Psoas muscle (tissue), 8 donors: ENCODE measurements at places on chromosomes 2 and 18. TPM values are rescaled to one million over a fixed set of nuclear protein-coding genes. Genes with fewer than 3 reads are reported as not detected.
A peak's percentile ranks its signal among the peaks of the same experiment; 100 is the strongest.

DNA sequence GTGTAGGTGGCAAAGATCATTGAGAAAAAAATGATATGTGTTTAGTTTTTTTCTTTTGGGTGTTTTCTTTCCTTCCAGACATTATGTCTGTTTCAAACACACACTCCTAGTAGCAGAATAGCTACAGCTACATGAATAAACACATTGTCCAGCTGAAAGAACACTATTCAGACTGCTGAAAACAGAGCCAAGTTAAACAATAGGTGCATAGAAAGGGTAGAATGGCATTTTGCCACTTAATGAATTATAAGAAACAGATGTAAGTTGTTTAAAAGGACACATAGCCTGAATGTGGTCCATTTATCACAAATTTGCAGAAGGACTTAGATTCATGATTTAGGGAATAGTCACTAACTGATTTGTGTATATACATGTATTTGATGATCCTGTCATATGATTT lies 20.1 kb downstream of the CTLA4 start:
- DNase-seq: no peak

GRCh38 chr18:56627991-56628390 lies 10.4 kb downstream of the TXNL1 start:
- no peak for DNase-seq

- DNase-seq: no peak
These were observed 136.2 kb downstream of the SLC8A1 start for GRCh38 chr2:40315683-40316082.

GRCh38 chr2:171409436-171409971 lies 24.3 kb downstream of the METTL8 start:
- DNase-seq: no peak

BMP10 gene
- 0.27 TPM for total RNA-seq

- DNase-seq: no peak
These were observed 1620.0 kb downstream of the SUCLG1 start for GRCh38 chr2:82839036-82839435.

REG3G gene
- total RNA-seq: not detected

DNA sequence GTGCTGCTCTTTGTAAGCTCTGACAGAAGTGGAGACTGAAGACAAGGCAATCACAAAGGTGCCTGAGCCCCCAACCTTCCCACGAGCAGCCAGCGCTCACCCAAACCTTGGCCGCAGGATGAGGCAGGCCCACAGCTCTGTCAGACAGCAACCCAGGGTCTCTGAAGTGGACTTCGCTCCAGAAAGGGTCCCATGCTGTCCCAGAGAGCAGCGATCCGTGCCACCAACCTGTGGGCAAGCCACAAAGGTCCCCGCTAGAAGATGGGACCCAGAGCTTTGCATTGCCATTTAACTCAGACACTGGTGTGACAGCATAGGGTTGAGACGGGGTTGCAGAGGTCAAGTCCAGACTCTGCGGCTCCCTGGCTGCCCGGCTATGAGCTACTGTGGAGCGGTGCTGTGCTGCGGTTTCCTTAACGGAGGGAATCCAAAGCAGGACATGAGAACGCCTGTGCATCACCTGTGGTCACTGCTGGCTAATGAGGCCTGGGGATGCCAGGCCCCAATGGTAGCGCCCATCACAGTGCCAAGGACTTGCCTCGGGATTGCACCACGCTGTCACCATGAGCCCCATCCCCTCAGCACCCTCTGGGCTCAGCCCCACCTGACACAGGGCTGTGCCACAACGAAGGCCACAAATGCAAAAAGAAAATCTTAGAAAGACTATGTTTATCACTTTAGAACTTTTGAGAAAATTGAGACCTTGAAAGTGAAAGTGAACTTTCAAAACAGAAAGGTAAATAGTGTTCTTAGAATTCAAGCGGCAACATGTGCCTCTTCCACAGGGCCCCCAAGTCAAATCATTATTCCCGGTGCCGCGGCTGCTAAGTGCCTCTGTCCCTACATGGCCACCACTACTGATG lies 103.4 kb downstream of the HDAC4 start:
- DNase-seq: peak; percentile 43

DNA sequence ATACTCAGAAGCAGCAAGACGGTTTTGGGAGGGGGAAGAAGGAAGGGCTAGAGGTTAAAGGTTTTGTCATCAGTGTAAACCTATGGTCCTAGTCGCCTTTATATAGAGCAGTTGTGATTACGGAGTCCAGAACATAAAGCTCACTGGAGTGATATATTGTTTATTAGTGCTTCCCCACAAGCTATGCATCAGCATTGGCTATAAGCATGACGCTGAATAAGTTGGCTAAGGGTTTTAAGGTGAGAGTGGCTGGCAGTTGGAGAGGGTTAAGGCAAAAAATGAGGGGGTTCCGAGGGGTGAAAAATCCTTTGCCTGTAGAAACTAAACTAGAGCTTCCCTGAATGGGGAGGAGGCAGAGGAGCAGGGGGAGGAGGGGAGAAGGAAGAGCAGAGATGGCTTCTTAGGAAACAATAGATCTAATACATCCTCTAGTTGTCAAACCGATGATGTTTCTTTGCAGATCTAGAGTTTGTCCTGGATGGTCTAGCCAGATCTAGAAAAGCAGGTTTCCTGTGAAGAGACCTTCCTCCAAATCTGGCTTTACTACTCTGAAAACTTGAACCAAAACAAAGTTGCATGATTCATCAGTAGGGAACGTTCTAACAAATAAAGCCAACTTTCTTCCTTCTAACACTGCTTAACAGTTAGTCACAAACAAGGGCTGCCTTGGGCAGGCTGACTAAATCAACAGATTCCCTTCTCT lies 2.5 kb downstream of the KLF7 start:
- peak; percentile 29 for DNase-seq

- DNase-seq: no peak
These were observed 156.1 kb downstream of the AGPS start for GRCh38 chr2:177548636-177549035.

- no peak for DNase-seq
These were observed 11.0 kb downstream of the UBE2E3 start for GRCh38 chr2:180991361-180991760.

SERPINB13 gene
- not detected for total RNA-seq

- DNase-seq: no peak
These were observed 102.2 kb upstream of the KCTD1 start for GRCh38 chr18:26650310-26651268.

DNA sequence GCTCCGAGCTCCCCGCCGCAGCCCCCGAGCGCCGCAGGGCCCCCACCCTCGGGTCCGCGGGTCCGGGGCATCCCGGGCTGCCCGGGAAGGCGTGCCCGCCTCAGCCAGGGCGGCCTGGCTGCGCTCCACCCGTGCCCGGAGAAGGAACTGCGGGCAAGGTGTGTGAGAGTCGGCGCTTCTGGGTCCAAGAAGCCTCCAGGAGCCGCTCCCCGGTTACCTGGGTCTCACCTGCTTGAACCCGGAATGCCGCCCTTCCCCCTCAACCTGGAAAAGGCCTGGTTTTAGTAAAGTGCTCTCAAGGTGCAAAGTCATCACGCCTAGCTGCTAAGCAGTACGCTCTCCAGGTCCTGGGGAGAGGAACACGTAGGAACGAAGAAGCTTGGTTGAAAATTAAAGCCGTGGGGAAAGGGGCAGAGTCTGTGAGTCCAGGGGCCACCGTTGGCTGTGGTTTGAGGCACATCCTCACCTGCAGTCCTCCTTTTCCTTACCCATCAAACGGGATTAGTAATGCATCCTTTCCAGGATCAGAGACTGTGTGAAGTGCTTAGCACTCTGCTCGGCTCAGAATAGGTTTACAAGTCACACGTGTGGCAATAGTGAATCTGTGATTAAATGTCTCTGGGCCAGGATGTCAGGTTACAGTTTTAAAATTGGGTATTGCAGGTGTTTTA lies 1.2 kb downstream of the ASAP2 start:
- DNase-seq: peak; percentile 16

GRCh38 chr2:143600116-143600515 lies 470.9 kb downstream of the ARHGAP15 start:
- no peak for DNase-seq

DNA sequence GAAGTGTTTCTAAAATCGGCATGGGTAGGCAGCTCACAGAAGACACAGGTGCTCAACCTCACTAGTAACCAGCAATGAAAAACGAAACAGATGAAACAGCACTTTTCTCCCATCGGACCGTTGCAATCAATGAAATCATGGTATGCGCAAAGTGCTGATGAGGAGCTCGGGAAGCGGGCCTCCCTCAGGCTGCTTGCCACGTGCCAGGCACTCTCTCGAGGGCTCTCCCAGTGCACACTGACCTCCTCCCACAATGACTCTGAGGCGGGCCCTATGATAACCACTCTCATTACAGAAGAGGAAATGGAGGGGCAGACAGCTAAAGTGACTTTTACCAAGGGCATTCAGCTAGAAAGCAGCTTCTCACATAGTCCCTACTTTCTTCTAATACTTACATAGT lies 3.8 kb upstream of the ANKRD23 start:
- DNase-seq: no peak

DNA sequence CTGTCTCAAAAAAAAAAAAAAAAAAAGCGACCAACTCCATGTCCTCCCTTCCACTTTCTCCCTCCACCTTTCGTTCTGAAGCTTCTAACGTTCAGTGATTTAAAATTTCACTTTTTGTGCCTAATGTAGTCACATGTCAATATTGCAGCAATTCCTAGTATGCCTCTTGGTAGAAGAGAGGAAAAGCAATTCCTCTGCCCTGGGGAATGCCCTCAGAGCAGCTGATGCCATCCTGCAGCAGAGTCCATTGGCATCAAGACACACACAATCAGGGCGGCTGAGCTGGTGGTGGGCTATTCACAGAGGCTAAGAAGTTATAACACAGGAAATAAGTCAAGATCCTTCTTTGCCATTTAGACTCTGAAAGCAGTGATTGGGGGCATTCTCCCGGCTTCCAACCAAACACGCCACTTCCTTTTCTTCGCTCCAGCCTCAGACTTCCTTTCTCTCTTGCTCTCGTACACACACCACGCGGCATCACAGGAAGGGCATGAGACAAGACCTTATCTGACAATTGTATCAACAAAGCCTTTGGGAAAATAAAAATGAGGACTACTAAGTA lies 71.9 kb downstream of the MOGAT1 start:
- no peak for DNase-seq

KCNG2 gene
- 0.20 TPM for total RNA-seq

DNA sequence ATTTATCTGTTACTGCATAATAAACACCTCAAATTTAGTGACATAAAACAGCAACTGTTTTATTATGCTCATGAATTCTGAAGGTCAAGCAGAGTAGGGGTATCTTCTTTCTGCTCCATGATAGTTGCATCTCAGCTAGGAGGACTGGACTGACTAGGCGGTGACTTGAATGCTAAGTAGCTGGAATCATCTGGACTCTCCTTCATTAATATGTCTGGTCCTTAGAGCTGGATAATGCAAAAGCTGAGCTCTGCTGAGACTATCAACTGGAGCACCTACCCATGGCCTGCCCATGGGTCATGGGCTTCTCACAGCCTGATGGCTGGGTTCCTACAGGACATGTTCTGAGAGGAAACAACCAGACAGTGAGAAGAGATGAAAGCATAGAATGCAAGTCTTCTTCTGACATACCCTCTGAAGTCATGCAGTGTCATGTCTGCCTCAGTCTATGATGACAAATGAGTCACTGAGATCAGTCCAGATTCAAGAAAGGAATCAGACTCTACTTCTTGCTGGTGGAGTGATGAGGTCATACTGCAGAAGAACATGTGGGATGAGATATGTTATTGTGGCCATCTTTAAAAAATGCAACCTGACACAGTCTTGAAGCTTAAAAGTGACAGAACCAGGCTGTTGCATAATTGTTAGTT lies 174.2 kb upstream of the OSR1 start:
- no peak for DNase-seq

DNA sequence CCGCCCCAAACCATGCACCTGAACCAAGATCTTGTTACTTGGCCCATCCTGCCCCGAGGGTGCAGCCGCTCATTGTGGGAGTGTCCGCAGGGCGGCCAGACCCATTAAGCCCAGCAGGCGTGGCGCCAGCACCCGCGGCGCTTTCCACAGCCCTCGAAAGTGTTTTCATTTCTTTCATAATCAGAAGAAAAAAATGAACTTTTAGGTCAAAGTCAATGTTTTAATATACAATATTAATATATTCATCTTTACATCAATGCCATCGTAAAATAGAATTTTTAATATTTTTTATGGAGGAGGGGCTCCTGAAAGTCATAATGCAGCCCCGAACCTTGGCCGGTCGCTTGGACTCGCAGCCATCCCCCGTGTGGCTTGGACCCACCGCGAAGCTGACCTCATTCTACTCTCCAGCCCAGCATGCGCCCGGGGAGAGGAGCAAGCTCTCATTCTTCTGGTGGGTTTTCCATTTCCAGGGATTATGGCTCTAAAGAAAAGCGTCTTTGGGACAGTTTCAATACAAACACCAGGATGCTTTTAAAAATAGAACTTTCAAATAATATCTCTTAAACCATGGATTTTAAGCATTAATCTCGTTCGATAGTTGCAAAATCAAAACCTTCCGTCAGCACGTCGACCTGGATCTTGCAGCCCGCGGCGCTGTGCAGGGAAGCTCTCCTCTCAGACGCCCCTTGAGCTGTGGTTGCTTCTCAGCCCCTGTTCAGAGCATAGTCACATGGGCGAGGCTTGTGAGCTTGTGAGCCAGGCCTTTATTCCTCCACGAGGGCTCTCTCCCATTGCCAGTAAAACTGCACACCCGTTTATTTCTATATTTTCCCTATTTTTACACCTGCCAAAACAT lies 17.2 kb upstream of the ASB1 start:
- no peak for DNase-seq

- DNase-seq: no peak
These were observed 34.1 kb downstream of the FBXO48 start for GRCh38 chr2:68432696-68433658.

ABCB11 gene
- 0.12 TPM for total RNA-seq

- DNase-seq: peak; percentile 76
These were observed 7.5 kb upstream of the MOCOS start for GRCh38 chr18:36179562-36180355.

SLC9A4 gene
- not detected for total RNA-seq

GRCh38 chr2:63723709-63724108 lies 118.0 kb upstream of the UGP2 start:
- DNase-seq: no peak

- no peak for DNase-seq
These were observed 564.3 kb upstream of the FSIP2 start for GRCh38 chr2:185174353-185174752.

DNA sequence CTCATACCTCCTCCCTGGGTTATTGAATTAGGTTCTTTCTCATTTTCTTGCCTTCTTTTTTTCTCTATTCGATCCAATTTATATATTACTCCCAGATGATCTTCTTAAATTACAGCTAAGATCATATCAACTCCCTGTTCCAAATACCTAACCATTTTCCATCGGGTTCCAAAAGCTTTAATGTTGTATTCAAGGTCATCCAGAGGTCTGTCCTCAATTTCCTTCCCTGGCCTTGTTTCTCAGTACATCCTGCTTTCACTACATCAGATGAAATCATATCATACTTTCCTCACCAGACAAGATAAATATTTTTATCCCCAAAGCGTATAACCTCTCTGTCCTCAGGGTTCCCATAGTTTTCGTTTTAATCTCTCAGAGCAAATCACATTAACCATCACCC lies 36.3 kb upstream of the GREB1L start:
- no peak for DNase-seq

GRCh38 chr2:117701365-117701764 lies 113.1 kb upstream of the DDX18 start:
- no peak for DNase-seq

CYP1B1 gene
- 25.5 TPM for total RNA-seq
